Stimulated activated CD4-positive, alpha-beta T cell treated with anti-CD3 and anti-CD28 coated beads, Interleukin-15, amount 100 ng/mL, for 24 hours (primary cell): ENCODE measurements at places on chromosomes 5 and 9.
A peak's percentile ranks its signal among the peaks of the same experiment; 100 is the strongest.

- no peak for DNase-seq
Observed at GRCh38 chr5:65837139-65837538, 89.2 kb upstream of the ERBIN start.

- DNase-seq = no peak
Observed at GRCh38 chr9:129242191-129242941, 64.3 kb upstream of the IER5L start.

GRCh38 chr5:179241764-179242370 lies 103.4 kb downstream of the ADAMTS2 start:
- no peak for DNase-seq

- DNase-seq = no peak
Observed at GRCh38 chr5:170527991-170528390, 24.2 kb downstream of the KCNIP1 start.

DNA sequence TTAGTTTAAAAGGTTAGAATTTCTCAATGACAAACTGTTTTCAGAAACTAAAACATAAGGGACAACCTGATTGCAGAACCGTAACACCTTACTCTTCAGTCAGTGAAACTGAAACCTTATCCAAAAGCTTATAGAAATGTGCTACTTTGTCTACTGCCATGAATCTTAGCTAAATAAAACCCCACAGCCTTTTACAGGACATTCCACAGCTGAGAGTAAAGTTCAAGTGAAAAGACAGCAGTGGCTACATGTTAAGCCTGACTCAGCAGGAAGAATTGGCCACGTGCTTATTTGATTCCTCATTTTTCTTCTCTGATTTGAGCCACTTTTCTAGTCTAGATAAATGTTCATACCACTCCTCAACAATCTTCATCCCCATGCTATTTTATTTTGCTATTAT lies 278.7 kb upstream of the ISL1 start:
- no peak for DNase-seq

DNA sequence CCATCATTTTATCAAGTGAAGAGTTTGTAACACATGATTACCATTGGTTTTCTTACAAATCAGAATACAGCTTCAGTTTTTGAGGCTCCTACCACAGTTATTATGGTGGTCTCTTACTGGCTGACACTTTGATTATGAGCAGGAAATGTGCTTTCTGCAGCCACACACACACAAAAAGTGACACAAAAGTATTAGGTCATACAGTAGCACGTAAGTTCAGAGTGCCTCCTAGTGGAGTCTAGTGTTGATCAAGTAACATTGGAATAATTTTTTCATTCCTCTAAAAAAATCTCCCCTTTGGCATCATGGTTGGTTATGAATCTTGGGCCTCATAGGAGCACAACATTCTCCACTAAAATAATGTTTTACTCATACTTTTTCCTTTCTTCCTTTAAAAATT lies 37.6 kb downstream of the PAM start:
- no peak for DNase-seq

DNA sequence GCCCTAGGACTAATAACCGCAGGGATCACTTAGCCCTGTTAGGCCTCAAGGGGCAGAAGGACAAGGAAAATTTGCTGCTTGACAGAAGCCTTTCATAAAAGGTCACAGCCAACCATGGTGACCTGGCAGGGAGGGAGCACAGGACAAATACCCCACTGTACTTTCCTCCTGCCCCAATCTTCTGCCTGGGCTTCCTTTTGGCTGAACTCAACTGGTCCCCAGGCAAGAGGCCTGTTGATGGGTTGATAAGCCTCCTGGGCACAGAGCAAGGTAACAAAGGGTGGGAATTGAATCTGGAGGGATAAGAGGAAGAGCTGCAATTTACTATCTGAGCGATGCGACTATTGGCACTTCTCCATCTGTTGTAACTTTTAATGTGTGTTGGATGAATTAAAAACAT lies 392.9 kb downstream of the RASEF start:
- DNase-seq = no peak

DNA sequence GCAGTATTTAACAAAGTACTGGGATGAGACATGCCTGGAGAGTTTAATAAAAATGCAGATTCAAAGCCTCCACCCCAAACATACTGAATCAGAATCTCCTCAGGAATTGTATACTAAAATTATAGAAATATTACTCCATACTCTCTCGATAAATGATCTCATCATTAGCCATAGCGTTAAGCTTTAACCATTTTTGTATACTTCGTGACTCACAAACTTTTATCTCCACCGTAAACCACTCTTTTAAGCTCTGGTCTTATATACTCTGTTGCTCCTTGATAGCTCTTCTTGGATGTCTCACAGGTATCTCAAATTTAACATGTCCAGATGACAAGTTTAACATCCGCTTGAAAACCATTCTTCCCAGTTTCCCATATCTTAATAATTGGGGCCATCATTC lies 327.8 kb downstream of the ADGRV1 start:
- no peak for DNase-seq

GRCh38 chr9:127049044-127049443 lies 73.4 kb downstream of the ANGPTL2 start:
- DNase-seq = peak; percentile 11

- DNase-seq = peak; percentile 62
Observed at GRCh38 chr5:142324136-142324870, 518 bp downstream of the SPRY4 start.
